NCI-H1694 (cell line): ENCODE measurements at places on chromosomes 5 and 9.
A peak's percentile ranks its signal among the peaks of the same experiment; 100 is the strongest.

- DNase-seq, result no peak
These were observed 190.1 kb downstream of the CDK5RAP2 start for GRCh38 chr9:120389867-120390266.

GRCh38 chr5:4275232-4275631 lies 679.6 kb downstream of the IRX1 start:
- DNase-seq, result no peak

GRCh38 chr5:42677156-42677842 lies 79.3 kb upstream of the CCDC152 start:
- DNase-seq, result no peak

- no peak for DNase-seq
These were observed 130.2 kb downstream of the TLE1 start for GRCh38 chr9:81559197-81559596.

GRCh38 chr5:1466631-1467265 lies 21.5 kb upstream of the SLC6A3 start:
- no peak for DNase-seq

- no peak for DNase-seq
These were observed 6.7 kb downstream of the DAB2IP start for GRCh38 chr9:121658166-121658565.

GRCh38 chr9:124470726-124471125 lies 20.5 kb downstream of the ADGRD2 start:
- no peak for DNase-seq

GRCh38 chr5:147188200-147189108 lies 46.4 kb upstream of the STK32A start:
- peak; percentile 80 for DNase-seq

GRCh38 chr9:122366074-122366660 lies 4.7 kb upstream of the PTGS1 start:
- no peak for DNase-seq

GRCh38 chr9:135440620-135441019 lies 39.0 kb upstream of the PPP1R26 start:
- DNase-seq, result no peak

DNA sequence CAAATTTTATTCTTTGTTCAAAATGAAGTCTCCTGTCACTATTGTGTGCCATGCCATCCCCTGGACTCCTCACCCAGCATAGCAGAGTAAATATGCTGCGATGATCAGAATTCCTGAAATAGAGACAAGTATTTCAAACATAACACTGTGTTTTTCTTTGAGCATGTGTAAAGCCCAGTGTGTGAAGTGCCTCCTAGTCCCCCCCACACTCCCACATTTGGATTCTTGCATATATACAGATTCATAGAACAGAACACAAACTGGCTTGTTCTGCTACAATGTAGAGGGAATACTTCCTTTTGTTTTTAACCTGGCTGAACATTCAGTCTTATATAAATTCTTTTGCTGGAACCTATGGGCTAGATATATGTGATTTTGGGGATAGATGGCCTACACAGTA lies 84.9 kb downstream of the NUDT12 start:
- no peak for DNase-seq
